ENCODE measurements at places on chromosomes 2 and 18.

GRCh38 chr2:30147196-30147714 lies 448 bp downstream of the YPEL5 start:
- peak; percentile 31 for DNase-seq

GRCh38 chr2:54341656-54342055 lies 85.6 kb upstream of the TSPYL6 start:
- no peak for DNase-seq

GRCh38 chr2:237650455-237650850 lies 23.1 kb downstream of the LRRFIP1 start:
- DNase-seq, result no peak

GRCh38 chr18:22524783-22525182 lies 107.1 kb upstream of the CTAGE1 start:
- DNase-seq, result no peak

GRCh38 chr2:183034806-183035205 lies 3.5 kb downstream of the NCKAP1 start:
- DNase-seq, result no peak

DNA sequence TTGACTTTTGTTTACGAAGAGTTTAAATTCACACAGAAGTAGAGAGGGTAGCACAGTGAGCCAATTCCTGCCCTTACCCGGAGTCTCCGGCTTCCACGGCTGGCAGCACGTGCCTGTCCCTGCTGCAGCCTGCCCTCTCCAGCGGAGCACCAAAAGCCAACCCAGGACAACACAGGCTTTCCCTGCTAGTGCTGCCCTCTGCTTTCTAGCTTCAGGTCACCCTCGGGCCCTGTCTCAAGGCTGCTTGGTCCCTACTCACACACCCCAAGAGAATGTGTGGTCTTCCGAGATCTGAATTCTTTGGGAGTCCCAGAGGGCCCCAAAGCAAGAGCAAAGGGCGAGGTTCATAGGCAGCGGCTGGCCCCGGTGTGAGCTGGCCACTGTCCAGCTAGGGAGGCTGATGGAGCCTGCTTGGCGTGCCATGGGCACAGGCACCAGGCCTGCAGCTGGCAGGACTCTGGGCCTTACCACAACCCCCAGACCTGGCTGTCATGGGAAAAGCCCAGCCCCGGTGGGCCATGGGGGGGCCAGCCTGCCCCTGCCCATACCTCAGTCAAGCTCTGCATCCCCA lies 7.0 kb upstream of the HS6ST1 start:
- DNase-seq, result no peak

- no peak for DNase-seq
Observed at GRCh38 chr2:910698-911097, 40.0 kb upstream of the SNTG2 start.

GRCh38 chr2:169221745-169222369 lies 140.5 kb downstream of the LRP2 start:
- DNase-seq, result no peak

- DNase-seq, result no peak
Observed at GRCh38 chr2:119113489-119113770, 45.1 kb downstream of the C1QL2 start.

- DNase-seq, result no peak
Observed at GRCh38 chr2:63484481-63484880, 103.8 kb downstream of the WDPCP start.

GRCh38 chr18:49224738-49225137 lies 235.7 kb downstream of the DYM start:
- no peak for DNase-seq

GRCh38 chr2:23465936-23466335 lies 81.0 kb downstream of the KLHL29 start:
- no peak for DNase-seq

DNA sequence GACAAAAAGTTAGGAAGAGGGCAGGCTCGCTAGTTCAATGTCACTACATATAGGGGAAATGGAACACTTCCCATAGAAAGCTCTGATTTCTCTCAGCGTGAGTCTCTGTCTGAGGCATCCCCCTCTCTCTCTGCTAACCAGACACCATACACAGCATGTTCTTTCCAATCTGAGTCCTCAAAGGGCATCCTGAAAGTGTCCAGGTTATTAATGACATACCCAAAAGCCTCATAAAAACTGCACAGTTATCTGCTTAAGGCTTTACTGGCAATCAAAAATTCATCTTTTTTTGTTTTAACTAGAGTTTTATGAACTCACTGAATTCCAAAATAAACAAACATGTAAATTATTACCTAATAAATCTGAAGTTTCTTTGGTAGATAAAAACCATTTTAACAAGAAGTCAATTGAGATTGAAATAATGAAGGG lies 137.4 kb downstream of the AFF3 start:
- DNase-seq, result no peak

DNA sequence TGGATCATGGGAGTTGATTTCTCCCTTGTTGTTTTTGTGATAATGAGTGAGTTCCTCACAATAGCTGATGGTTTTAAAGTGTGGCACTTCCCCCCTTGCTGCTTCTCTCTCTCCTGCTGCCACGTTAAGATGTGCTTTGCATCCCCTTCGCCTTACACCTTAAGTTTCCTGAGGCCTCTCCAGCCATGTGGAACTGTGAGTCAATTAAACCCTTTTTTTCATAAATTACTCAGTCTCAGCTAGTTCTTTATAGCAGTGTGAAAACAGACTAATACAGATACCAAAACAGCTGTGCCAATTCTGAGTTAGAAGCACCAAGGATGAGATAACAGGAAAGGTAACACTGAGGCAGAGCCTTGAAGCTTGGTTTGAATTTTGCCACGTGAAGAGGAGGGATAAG lies 44.7 kb downstream of the ITSN2 start:
- DNase-seq, result no peak
